ENCODE measurements at places on chromosomes 2 and 18.

DNA sequence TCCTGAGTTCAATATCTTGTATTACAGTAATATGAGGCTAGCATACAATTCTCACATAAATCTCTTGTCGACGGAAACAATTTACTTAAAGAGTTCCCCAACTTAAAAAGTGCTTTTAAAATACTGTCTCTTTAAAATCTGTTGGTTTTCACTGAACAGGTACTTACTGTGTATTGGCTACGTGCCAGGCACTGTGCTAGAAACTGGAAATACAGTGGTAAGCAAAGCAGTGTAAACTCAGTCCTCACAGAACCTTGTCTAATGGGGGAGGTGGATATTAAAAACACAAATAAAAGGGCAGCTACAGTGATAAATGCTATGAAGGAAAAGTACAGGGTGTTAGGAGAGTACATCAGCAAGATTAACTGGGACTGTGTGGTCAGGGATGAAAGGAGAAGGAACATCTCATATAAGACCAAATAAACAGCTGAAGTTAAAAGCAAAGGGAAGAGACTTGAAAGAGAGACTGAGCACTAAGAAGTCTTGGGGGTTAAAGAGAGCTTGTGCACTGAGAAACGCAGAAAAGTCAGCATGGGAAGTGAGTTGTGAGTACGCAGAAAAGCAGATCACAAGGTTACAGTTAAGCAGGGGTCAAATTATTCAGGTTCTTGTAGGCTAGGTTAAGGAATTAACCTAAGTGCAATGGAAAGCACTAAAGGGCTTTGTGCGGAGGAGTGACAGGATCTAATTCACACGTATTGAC, 52.5 kb downstream of the USP40 start:
- no peak for DNase-seq

DNA sequence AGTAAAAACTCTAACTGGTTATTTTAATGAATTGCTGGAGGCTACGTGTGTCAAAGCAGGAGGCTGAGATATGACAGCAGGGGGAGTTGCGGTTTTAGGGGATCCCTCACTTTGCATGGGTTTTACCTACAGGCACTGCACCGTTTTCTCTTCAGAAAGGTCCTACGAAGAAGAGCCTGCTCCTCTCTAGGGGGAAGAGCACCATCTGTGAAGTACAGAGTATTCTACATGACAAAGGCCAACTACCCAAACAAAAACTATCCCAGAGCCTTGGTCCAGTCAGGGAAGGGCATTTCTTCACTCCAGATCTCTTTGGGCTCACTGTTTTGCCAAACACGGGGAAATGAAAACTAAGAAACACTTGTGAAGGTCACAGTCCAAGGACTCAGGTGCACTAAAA, 696.7 kb upstream of the SOX11 start:
- no peak for DNase-seq

GRCh38 chr2:44107086-44107740, 61.5 kb upstream of the PPM1B start:
- DNase-seq = no peak

GRCh38 chr2:193187816-193188215, 993.1 kb upstream of the TMEFF2 start:
- DNase-seq = no peak

DNA sequence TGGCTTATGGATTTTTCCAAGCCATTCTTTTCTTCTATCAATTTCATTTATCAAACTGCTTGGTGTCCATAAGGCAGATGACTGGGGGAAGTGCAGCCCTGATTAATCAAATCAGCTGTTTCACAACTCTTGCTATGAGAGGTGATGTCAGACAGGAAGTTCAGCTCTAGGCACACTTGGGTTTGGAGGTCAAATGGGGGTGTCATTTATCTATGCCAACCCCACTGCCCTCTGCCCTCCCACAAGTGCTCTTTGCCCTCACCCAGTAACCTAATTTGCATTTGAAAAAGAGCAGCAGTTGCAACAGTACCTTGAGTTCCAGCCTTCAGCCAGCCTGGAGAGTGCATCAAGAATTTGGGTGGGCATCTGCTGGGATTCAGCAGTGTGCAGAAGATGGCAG, 431.3 kb upstream of the SPRED2 start:
- DNase-seq = no peak

DNA sequence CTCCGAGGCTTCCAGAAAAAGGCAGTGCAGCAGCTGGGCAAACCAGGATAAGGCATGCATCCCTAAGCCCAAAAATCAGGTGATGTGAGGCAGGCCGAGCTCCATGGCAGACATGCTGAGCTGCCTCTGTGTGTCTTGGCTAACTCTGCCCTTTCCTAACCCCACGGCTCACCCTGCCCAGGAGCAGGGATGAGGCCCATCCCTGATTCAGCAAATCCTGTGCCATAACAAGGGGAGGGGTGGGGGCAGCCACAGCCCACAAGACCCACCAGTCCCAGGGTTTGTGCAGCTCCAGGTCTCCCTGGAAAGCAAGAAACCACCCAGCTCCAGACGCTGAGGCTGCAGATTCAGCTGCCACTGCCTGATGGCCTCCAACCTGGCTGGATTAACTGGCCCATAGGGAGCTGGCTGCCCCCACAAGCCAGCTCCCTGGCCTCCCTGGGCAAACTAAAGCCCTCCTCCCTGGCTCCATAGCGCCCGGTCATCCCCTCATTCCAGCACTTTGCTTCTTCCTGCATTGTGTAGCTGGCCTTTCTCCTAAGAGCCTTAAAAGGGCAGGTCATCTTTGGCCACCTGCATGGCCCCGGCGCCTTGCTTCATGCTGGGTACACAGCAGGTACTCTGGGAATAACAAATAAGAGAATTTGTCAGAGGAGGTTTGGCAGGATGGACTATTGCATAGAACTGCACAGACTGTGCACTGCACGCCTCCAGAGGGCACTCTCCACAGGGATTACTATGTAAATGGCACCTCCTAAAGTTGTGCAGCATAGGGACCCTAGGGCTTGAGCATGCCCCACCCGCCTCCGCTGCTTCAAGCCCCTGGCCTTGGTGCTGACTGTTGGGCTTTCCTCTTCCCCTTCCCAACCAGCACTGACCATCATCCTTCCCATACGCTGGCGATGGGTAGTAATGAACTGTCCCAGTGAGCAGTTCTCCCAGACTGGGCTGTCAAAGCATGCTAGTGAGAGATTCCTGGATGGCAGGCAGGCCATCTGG, 10.7 kb downstream of the STEAP3 start:
- no peak for DNase-seq

DNA sequence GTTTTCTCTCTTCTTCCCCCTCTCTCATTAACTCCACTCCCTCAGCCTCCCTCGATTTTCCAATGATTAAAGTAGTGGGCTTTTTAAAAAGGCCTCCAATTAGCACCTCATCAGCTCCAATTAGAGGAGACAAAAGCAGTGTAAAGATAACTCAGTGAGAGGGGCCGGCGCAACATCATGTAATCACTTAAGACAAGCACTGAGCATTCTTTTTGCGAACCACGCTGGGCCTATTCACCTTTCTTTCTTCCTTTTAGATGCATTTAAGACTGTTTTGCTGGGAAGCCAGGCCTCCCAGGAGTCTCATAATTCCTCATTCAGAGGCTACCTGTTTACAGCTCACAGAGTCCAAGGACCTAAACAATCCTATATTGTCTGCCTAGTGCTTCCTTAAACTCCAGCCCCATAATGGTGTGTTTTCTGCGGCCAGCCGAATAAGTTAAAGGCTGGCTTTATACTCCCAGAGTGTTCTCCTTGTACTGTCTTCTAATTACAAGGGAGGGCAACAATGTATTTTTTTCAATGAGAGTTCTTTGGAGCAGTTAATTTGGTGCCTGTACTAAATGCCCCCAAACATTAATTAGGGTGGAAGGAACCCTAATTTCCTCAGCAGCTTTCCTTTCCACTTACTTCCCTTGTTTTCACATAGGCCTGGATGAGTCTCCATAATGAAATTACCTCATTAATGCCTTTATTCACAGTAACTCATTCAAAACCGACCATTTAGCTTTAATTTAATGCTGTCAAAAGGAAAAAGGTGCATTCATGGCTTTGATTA, 28.0 kb upstream of the LMAN1 start:
- no peak for DNase-seq

GRCh38 chr2:69518841-69519240, 81.6 kb upstream of the NFU1 start:
- no peak for DNase-seq

- DNase-seq = peak; percentile 1
Observed at GRCh38 chr2:10513201-10513600, 65.1 kb upstream of the ODC1 start.

DNA sequence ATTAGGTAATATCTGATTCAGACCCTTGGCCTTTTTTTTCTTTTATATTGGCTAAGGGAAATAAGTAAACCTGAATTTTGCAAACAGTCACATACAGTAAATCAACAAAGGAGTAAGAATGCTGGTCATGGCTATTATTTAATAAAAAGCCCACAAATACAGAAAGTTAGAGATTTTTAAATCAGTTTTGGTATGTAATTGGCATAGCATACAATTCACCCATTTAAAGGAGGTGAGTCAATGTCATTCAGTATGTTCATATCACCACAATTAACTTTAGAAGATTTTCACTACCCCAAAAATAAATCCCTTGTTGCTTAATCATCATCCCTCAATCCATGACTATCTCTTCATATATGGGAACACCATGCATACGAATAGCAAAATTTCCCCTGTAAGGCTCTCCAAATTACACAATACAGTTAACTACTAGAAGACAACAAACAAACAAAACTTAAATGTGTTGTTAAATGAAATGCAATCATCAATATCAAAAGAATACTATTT, 45.9 kb upstream of the NYAP2 start:
- DNase-seq = no peak

GRCh38 chr2:137677466-137677865, 286.8 kb upstream of the HNMT start:
- DNase-seq = no peak

GRCh38 chr2:15895615-15896469, 44.5 kb upstream of the MYCN start:
- no peak for DNase-seq

GRCh38 chr18:40577239-40577980, 1377.6 kb upstream of the PIK3C3 start:
- no peak for DNase-seq
